ENCODE measurements at places on chromosomes 5 and 9.
A peak's percentile ranks its signal among the peaks of the same experiment; 100 is the strongest.

- peak; percentile 57 for DNase-seq
These were observed 694 bp upstream of the PLIN2 start for GRCh38 chr9:19127871-19128500.

GRCh38 chr5:11904265-11904906, at the start of gene CTNND2:
Gene CTNND2, minus strand, starts transcription at chr5:11904446. Its CDS starts 593 bp downstream, at chr5:11903853.
- DNase-seq, result no peak

- no peak for DNase-seq
These were observed 19.2 kb upstream of the HEXB start for GRCh38 chr5:74665816-74666215.

- peak; percentile 33 for DNase-seq
These were observed 122.2 kb downstream of the FGF10 start for GRCh38 chr5:44266882-44267576.

DNA sequence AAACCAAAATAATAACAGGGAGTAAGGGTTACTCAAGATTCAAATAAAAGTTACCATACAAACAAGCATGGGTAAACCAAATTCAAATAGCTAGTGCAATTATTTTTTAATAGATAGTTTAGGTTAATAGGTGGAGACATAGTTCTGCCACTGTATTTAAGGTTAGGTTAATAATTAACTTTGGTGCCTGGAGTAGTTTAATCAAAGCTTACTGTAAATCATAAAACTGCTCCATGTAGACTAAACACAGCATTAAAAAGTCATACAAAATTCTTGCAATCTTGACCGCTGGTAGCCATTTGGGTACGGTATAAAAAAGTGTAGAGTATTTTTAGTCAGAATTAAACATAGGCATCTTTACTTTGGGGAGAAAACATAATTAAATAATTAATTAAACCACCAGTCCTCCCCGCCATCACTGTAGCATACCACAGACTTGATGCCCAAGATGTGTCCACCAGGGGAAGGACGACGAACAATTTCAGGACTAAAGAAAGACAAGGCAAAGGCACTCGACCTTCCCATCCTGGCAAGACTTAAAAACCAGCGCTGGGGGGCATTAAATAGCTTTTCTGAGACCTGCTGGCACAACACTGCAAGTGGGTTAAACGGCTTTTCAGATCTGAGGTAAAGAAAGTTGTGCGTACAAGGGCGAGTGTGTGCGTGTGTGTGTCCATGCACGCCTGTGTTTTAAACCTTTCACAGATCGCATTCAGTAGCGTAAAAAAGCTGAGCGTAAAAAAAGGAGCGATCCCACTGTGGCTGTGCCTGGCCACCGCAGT, 2.9 kb downstream of the SEMA6A start:
- no peak for DNase-seq

DNA sequence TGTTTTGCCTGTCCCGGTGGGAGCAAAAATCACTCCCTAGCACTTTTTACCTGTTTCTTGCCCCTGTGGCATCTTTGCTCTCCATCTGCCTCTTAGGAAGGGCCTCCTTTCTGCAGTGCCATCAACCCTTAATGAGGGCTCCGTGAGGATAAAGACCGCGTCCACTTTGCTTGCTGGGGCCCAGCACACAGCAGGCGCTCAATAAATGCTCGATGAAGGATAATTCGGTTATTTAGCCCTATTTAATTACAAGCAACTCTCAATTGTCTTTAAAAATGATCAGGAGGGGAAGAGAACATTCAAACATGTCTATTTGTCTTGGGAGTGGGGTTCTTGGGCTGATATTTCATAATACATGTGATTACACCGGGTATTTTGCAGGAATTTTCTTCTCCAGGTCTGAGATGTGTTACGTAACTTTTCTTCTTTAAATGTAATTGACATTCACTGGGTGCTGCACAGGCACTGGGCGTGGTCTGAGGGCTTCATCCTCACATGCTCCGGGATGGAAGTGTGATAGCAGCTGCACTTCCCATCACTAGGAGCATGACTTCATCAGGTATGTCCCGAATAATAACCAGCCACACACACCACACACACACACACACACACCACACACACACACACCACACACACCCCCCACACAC, 19.8 kb upstream of the NTNG2 start:
- no peak for DNase-seq

DNA sequence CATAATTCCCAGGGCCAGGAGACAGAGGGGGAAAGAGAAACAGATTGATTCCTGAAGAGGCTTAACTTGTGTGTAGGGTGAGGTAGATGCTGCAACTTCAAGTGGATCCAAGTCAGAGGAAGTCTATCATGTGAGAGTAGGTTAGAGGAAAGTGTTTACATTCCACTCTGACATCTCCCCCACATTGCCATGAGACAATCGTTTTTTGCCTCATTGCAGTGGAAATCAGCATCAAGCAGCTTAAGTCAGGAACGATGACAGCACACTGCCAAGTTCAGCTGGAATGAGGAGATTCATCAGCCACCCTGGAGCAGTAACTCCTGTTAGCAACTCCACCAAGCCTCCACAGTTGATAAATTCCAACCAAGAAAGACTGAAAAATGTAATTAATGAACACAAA, 689.7 kb upstream of the MEF2C start:
- DNase-seq, result no peak

- no peak for DNase-seq
These were observed 157.9 kb downstream of the ALDH1A1 start for GRCh38 chr9:72794946-72795345.

- DNase-seq, result no peak
These were observed 34.6 kb upstream of the JADE2 start for GRCh38 chr5:134490925-134491271.

Data from ovary (tissue), 10 donors.